NCI-H1092 (cell line): ENCODE measurements at places on chromosomes 6 and 20.
A peak's percentile ranks its signal among the peaks of the same experiment; 100 is the strongest.

DNA sequence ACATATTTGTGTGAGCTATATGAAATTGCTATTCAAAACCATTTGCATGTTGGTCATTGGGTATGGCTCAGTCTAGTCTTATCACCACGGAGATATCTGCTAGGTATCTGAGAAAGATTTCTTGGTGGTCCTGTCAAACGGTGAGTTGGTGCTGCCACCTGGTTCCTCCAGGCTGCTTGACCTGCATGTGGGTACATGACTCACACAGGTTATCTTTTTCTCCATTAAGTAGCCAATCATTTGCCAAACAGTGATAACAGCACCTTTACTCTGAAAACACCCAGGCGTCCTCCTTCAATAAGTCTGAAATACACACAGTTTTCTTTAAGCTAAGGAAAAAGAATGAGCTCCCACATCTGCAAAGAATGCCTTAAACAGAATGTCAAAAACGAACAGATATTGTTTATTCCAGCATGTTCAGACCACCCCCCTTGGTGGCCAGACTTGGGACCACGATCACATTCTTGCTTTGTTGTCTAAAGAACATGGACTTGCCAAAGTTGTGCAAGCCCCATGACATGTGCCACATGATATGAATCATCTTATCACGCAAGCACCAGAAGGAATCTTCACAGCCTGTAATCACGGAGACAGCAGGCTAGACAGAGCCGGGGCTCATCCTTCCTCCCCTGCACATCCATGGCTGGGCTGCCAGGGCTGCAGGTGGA lies 200.7 kb upstream of the THBS2 start:
- no peak for DNase-seq

DNA sequence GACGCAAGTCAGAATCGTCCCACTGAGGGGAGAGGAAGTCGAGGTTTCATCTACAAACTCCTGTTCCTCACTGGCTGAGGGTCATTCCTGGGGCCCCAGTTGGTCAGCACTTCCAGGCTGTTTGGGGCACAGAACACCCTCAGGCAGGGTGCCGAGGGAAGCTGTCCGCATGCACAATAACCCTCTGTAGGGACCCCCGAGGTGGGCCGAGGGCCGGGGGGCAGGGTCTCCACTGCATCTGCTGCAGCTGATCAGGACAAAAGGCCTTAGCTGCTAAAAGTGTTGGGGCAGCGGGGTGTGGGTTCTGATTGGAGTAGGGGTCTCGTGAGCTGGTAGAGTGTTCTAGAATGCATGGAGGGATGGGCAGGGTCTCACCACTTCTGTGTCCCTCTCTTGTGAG lies 125.1 kb downstream of the TOX2 start:
- DNase-seq: no peak

DNA sequence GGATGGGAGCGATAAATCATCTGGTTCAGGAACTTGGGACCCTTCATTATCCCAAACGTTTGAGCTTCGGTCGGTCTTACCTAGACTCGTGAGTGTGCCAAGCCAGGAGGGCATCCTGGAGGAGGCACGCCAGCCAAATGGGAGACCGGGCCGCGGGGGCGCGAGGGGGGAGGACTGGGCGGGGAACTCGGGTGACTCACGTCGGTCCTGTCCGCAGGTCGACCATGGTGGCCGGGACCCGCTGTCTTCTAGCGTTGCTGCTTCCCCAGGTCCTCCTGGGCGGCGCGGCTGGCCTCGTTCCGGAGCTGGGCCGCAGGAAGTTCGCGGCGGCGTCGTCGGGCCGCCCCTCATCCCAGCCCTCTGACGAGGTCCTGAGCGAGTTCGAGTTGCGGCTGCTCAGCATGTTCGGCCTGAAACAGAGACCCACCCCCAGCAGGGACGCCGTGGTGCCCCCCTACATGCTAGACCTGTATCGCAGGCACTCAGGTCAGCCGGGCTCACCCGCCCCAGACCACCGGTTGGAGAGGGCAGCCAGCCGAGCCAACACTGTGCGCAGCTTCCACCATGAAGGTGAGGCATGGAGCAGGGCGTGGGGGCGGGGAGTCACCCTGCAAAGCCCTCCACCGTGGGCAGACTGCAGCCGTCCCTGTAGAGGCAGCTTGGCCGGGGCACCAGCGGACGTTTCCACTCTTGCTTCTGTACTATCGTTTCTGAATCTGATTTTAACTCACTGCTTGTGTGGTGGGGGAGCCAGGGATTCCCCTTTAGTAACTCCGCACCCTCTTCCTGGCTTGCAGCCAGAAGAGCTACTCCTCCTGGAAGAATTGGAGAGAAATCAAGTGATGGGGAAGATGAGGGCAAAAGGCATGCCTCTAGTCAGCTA lies 2.7 kb downstream of the BMP2 start:
- no peak for DNase-seq

- DNase-seq: no peak
These were observed 482.9 kb upstream of the MAN1A1 start for GRCh38 chr6:119832411-119832810.

- DNase-seq: no peak
These were observed 201.3 kb upstream of the DTNBP1 start for GRCh38 chr6:15864038-15864707.

GRCh38 chr6:64538722-64539121 lies 903.1 kb downstream of the PHF3 start:
- DNase-seq: no peak

DNA sequence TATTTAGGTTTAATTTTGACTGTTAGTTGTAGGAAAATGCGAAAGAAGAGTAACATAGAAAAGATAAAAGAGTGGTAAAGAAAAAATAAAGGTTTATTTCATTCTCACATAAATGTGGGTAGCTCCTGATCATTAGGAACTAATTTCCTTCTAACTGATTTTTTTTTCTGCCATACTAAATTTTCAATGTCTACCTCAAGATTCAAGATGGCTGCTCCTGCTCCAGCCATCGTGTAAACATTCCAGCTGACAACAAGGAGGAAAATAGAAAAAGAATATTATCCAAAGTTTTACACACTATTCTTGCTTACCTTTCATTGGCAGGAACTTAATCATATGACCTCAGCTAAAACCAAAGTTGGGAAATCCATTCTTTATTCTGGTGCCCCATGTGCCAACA lies 488.2 kb downstream of the LMBRD1 start:
- no peak for DNase-seq

GRCh38 chr20:58784321-58785074 lies 66.2 kb downstream of the GNAS-AS1 start:
- no peak for DNase-seq

- DNase-seq: no peak
These were observed 39.6 kb downstream of the LAMA4 start for GRCh38 chr6:112214739-112215269.

- DNase-seq: no peak
These were observed 74.0 kb downstream of the IGF2R start for GRCh38 chr6:160042788-160043301.

DNA sequence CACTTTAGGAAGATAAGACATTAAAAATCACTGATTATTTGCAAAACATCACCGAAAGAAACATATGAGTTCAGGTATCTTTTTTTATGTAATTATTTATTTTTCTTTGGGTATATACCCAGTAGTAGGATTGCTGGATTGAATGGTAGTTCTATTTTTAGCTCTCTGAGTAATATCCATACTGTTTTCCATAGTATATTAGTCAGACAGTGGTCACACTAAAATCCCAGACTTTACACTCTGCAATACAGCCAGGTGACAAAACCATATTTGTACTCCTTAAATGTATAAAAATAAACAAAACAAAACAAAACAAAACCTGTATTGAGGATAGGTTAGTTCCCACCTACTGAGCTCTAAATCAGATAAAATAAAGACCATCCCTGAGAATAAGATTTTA lies 1024.3 kb upstream of the EYS start:
- DNase-seq: no peak

DNA sequence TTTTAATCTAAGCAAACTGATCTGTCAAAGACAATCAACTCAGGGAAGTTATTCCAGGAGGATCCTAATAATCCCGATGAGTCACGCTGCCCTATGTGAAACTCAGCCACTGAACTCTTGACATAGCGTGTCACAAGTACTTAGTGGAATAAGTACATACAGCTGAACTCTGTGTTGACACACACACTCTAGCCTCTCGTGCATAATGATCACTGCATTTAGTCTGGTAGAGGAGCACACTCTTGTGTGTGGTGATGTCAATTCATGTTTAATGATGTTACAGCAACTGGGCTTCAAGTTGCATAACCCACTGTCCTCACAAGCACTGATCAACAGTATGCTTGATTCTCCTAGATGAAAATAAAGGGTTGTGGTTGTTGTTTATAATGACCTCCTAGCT lies 148.3 kb downstream of the HACE1 start:
- DNase-seq: peak; percentile 67

DNA sequence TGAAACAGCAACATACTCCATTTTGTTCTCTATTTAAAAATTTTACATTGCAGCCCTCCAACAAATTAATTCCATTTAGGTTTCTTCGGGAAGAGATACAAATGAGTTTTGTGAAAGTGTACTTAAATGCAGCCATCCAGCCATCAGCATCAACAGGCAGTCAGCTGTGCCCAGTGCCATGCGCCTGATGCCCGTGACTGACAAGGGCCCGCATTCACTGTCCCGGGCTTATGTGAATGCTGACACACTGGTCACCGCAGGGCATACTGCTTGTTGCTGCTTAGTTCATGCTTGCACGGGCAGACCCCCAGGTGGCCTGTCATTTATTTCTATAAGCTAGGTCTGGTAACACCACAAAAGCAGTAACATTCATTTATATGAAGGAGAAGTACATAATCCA lies 224.9 kb upstream of the QKI start:
- no peak for DNase-seq

DNA sequence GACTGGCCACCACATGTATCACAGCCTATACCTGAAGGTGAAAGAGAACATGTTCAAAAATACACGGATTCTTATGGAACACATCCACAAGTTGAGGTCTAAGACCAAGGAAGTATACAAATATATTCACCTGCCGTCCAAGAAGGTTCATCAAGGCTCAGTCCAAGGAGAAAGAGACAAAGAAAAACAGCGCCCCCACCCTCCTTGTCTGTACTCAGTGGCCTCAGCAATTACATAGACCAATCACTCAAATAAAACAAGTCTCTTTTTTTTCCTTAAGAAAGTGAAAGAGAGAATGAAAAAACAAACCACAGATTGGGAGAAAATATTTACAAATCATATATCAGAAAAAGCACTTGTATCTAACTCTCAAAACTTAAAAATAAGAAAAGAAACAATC lies 19.5 kb downstream of the CPXM1 start:
- no peak for DNase-seq

DNA sequence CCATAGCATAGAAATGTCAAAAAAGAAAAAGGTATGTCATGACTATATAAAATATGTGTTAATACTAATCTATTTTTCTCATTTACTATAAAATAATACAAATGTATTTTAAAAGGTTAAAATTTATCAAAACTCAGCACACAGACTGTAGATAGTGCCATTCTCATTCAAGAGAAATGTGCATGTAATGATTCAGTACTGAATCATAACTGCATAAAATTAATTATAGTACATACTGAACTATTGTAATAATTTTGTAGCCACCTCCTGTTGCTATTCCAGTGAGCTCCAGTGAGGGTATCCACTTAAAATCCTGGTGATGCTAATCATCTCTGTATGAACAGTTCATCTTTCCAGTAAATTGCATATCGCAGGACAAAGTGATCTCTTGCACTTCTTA lies 82.8 kb downstream of the HMGCLL1 start:
- no peak for DNase-seq
